NCI-H510A (cell line): ENCODE measurements at places on chromosomes 1 and 21.

DNA sequence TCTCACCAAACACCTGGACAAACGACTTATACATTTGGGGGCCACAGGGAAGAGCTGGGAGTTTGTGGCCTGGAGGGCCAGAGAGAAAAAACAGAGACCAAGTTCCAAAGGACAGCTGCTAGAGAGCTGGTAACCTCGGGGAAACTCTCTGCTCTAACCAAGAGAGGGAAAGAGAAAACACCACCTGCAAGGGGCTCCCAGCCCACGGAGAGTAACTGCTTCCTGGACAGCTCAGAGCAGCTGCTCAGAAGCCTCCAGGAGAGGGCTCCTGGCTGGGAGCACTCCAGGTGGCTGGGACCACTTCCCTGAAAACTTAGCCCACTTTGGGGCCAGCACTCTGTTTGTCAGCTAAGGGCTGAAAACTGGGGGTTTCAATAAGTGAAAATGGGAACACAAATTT, 154.8 kb upstream of the GRIK3 start:
- DNase-seq = peak; percentile 99

- DNase-seq = no peak
Observed at GRCh38 chr1:160375788-160376524, 9.1 kb downstream of the NHLH1 start.

DNA sequence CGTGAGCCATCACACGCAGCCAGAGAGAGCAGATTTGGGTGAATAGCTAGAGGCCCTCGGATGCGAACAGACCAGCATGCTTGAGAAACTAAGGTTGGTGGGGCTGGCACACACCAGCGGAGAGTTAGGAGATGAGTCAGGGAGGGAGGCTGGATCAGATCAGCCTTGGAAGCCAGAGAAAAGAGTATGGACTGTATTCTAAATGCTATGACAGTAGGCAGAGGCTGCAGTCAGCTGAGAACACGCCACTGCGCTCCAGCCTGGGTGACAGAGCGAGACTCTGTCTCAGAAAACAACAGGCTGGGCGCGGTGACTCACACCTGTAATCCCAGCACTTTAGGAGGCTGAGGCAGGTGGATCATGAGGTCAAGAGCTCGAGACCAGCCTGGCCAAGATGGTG, 4.0 kb upstream of the PLEKHM2 start:
- DNase-seq = no peak

DNA sequence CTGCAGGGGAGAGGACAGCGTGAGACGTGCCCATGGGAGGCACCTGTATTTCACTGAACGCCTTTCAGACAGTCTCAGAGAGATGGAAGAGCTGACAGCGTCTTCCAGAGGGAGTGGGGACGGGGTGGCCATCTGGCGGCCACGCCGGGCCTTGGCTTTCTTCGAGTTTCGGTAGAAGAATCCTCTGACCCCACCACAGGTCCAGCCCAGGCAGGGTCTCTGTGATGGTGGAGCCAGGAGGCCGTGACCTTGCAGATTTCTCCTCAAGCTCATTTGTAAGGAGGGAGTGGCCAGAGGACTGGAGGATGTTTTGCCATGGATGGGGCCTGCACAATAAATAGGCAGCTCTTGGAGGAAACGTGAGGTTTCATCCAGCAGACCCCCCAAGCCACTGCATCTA, 47.6 kb upstream of the ADARB1 start:
- DNase-seq = no peak

DNA sequence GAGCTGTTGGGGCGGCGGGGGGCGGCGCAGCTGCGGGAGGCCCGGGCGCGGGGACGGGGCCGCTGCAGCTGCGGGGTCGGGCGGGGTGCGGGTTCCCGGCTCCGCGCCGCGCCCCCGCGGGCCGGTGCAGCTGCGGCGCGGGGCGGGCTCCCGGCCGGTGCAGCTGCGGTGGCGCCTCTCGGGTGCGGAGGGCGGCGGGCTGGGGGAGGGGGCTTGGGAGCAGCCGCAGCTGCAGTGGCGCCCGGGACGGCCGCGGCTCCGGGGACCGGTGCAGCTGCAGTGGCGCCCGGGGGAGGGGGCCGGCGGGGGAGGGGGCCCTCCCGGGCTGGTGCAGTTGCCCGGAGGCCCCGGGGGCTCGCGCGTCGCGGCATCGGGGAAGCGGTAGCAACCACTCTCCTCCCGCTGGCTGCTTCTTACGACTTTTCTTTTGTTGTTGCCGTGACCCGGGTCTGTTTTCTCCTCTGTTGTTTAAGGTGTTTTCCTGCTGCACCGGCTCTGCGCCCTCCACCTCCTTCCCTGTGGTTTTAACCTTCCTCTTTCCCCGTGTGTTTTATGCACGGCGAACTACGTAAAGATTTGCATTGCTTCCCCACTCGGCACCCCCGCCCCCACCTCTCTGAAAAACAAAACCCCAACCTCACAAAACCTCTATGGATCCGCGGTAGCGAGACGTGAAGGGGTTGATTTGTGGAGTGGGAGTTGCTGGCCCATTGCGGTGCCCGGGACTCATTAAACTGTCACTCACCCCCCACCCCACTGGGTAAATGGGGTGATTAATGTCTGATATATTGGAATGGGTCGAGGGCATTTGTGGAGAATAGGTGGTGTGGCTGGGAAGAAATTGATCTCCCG, 1.7 kb upstream of the ZBTB18 start:
- no peak for DNase-seq

GRCh38 chr1:154983776-154984466, 777 bp downstream of the FLAD1 start:
- no peak for DNase-seq

DNA sequence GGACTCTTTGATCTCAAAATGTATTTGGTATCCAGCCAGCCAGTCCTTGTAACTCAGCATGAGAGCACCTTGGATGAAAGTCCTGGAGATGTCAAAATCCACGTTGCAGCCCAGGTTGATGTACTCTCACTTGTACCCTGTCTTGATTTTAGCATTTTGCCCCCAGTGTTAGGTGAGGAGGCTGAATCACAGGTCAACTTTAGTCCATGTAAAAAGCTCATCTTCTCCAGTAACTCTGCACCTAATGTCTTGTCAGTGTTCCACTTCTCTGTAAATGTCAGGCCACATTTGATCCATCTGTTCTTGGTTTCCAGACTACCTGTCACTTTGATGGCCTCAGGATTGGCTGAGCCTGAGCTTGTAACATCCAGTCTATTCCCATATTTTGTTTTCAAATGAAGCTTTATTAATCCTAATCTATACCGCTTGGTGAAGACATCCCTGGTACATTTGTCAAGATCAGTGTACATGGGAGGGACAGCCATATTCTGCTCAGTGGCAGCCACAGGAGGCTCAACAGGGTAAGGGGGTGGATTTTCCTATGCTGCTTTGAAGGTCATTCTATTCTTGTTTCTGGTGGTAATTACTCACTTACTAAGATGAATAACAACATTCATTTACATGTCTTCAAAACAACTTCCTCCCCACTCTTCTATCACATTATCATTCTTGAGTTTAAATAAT, 24.1 kb upstream of the FCRL3 start:
- no peak for DNase-seq

DNA sequence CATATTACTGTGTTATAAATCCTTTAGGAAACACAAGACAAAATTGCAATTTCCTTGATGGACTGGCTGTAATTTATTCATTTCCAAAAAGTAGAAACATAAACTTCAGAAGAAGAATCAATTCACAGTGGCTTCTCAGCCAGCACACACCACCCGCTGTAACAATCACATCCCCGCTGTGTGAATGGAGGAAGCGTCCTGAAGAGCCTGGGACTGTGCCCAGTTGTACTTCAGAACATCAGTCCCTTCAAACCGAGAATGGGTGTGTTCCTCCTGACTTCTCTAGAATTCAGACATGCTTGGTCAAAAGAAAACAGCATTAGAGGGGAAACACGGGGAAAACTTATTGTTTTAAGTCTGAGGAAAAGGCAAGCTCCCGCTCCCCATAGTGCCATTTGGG, 28.8 kb upstream of the CD84 start:
- DNase-seq = no peak

GRCh38 chr1:176110203-176110602, 96.9 kb downstream of the COP1 start:
- DNase-seq = no peak

DNA sequence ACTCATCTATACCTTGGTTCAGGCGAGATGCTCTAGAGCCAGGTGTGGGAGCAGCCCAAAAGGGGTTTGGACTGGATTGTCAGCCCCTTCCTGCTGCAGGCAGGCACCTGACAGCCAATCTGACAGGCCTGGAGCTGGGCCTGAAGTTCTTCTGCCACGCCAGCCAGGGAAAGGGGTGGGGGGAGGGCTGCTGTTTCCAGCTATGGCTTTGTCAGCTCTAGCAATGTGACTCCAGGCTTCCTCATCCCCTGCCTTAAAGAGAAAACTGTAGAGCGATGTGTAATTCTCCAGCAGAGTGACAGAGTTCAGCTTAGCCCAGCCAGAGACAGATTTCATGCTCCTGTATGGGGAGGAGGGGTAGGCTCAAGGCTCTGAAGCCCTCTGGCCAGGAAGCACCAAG, 30.3 kb downstream of the WNT4 start:
- DNase-seq = no peak

DNA sequence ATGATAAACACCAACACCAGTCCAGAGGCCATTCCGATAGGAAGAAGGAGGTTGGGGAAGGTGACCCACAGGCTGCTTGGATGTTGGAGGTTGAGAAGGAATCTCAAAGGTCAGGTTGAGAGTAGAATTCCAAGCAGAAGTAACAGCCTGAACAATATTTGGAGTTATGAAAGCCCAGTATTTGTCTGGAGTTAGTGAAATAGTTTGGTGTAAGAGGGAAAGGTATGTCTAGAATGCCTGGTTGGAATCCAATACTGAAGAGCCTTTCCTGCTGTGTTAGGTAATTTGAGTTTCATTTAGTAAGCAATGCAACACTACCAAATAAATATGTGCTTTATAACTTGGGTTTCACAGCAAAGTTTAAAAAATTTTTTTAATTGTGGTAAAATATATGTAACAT, 70.5 kb upstream of the MCOLN3 start:
- DNase-seq = no peak

GRCh38 chr21:23585419-23585818, 2021.9 kb downstream of the MRPL39 start:
- DNase-seq = no peak

DNA sequence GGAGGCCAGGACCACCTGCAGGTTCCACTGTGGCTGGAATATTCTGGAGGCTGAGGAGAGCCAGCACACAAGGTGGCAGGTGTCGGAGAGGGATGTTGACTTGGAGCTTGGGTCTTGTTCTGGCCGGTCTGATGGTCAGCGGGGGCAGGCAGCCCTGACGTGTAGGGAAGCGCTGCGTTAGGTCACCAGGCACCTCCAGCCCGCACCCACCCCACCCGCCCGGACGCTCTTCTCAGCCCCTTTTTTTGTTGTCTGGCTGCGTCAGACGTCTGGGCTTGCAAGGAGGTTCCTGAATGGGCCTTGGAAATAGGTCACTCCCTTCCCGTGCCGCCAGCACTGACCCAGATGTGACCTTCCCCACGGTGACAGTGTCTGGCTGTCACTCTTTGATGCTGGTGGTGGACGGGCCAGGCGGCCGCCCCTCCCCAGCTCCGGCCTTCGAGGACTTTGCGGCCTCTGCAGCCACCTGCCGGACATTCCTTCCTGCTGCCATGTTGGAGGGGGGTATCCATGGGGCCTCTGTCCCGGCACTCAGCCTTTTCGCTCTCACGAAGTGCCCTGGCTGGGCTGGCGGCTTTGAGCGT, 30.1 kb downstream of the SPSB1 start:
- no peak for DNase-seq

DNA sequence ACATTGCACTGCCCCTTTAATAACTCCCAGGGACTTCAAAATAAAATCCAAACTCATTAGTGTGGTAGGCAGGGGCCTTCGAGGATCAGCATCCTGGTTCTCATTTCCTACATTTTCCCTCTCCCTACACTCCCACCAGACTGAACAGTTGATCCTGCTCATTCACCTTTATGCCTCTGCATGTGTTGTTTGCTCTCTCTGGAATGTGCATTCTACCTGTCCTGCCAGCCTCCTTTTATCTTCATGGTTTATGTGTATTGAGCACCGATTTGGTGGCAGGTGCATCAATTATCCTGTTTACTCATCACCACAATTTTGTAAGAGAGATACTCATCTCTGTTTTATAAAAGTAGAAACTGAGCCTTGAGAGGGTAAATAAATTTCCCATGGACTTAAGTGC, 125.0 kb downstream of the ADSS2 start:
- DNase-seq = no peak

DNA sequence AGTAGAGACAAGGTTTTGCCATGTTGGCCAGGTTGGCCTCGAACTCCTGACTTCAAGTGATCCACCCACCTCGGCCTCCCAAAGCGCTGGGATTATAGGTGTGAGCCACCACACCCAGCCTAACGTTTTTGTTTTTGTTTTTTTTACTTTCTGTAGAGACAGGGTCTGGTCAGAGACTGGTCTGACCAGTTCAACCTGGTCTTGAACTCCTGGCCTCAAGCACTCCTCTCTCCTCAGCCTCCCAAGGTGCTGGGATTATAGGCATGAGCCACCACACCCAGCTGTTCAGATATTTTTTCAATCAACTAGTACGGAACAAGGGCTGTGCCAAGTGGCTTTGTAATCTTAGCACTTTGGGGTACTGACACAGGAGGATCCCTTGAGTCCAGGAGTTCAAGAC, 209.5 kb downstream of the RERE start:
- no peak for DNase-seq

- DNase-seq = no peak
Observed at GRCh38 chr1:18868801-18869424, 9.5 kb upstream of the TAS1R2 start.

DNA sequence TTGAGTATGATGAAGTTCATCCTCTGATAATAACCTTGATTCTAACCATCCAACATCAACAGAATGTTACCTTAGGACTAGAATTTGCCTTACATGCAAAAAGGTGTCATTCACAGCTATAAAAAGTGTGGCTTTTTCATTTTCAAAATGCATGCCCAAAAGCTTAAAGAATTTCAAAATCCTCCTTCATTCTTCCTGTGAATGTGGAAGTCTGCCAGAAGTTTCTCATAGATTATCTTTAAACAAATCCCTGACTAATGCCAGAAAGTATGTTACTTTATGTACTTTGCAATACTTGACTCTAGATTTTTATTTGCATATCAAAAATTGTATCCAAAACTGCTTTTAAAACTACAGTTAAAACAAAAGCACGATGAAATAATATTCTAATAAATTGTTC, 270.6 kb upstream of the ZRANB2 start:
- DNase-seq = no peak

- DNase-seq = peak; percentile 63
Observed at GRCh38 chr1:202283379-202283844, 58.3 kb downstream of the UBE2T start.

GRCh38 chr1:83500987-83501591, 497.8 kb downstream of the TTLL7 start:
- DNase-seq = no peak

GRCh38 chr1:99268021-99268420, 3.7 kb downstream of the PLPPR4 start:
- DNase-seq = no peak

GRCh38 chr1:100988121-100988520, 37.5 kb downstream of the DPH5 start:
- no peak for DNase-seq

- no peak for DNase-seq
Observed at GRCh38 chr1:48302652-48303051, 80.1 kb downstream of the SLC5A9 start.

DNA sequence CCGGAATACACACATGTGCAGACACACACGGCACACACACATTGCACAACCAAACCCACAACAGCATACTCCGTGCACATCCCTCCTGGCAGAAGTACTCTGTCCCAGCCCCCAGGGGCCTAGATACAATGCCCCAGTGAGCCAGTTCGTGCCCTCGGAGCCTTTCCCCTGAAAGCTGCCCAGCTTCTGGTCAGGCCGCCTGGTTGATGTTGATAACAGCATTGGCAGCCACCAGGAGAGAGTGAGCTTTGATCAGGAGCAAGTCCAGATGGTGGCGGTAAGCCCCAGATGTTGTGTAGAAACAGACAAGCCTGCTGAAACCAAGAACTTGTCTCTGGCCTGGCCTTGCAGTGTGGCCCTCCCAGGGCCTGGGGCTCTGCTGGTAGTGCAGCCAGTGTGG, 109.1 kb downstream of the GRIK3 start:
- DNase-seq = no peak
